ENCODE measurements at places on chromosomes 2 and 18.

GRCh38 chr18:5628512-5629255 is 84.9 kb upstream of the EPB41L3 start:
- peak; percentile 6 for DNase-seq

- DNase-seq: no peak
Measured at GRCh38 chr2:233438573-233439147, 84.4 kb downstream of the DGKD start.

GRCh38 chr2:12804091-12804856 is 87.5 kb downstream of the TRIB2 start:
- DNase-seq: no peak

DNA sequence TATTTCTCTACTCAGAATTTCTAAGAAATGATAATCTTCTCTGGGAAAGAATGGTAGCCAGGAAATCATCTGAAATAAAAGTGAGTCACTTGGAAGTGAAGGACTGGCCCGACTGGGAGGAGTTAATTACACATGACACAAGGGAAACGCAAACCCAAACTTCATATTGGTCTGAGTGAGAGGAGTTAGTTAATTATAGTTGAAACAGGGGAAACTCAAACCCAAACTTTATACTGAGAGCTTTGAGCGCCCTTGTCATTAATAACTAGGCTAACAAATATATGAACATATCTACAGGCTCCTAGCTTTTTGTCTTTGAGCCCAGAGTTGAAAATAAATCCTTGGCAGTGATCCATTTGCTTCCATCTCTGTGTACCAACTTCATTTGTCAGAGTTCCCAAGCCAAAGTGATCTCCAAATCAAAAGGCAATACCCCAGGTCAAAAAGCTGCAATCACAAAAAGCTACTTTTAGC is 187.8 kb upstream of the COL3A1 start:
- DNase-seq: no peak

GRCh38 chr2:96537734-96538486 is 1.4 kb downstream of the ARID5A start:
- peak; percentile 60 for DNase-seq

DNA sequence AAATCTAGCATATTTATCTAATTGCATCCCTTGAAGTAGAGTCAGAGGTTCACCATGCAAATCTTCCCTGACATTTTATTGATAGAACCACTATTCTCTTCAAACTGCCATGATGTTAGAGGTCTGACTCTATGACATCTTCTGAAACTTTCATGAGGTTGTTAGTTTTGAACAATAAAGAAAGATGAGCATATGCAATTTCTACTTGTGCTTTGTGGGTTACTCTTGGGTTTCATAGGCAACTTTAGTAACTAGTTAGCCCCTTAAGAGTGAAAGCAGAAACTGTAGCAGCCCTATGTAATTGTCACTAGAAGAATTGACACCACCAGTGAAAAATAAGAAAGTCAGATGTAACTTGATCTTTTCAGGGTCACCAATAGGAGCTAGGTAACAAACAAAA is 53.1 kb upstream of the ZEB2 start:
- no peak for DNase-seq

DNA sequence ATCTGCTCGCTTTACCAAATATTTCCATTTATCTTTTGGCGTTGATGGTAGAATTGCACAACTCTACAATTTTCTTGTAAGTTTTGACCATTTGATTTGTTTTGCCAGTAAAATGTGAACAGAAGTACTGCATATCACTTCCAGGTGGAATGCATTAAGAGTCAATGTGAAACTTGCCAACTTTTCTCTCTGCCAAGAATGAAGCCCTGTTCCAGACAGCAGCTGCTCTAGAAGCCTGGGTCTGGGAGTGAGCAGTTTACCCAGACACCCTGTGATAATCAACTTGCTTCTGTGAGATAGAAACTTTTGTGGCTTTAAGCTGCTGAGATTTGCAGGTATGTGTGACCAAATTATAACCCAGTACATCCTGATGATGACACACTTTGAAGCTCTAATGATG is 115.9 kb upstream of the SYT4 start:
- no peak for DNase-seq

DNA sequence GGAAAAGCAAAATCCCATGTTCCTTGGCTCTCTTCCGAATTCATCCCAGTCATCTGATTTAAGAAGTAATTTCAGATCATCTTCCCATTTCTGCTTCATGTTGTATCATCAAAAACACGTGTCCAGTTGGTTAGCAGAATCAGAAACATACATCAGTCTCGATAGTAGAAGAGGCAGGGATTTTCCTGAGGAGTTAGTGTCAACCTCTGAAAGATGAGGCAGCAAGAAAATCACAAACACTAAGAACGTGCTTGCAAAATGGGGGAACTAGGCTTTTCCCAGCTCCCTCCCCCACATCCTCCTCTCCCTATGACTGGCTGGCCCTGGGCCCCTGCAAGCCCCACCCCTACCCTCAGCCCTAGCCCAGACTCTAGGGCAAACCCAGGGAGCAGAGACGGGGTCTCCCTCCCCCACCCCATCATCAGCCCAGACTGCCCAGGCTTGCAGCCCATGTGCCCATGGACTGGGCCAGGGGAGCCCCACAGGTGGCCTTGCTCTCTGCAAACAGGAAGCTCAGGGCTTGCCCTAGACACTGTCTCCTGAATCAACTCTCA is 161.0 kb upstream of the ID2 start:
- peak; percentile 45 for DNase-seq

- no peak for DNase-seq
Measured at GRCh38 chr2:48525269-48525943, 4.5 kb upstream of the STON1 start.

DNA sequence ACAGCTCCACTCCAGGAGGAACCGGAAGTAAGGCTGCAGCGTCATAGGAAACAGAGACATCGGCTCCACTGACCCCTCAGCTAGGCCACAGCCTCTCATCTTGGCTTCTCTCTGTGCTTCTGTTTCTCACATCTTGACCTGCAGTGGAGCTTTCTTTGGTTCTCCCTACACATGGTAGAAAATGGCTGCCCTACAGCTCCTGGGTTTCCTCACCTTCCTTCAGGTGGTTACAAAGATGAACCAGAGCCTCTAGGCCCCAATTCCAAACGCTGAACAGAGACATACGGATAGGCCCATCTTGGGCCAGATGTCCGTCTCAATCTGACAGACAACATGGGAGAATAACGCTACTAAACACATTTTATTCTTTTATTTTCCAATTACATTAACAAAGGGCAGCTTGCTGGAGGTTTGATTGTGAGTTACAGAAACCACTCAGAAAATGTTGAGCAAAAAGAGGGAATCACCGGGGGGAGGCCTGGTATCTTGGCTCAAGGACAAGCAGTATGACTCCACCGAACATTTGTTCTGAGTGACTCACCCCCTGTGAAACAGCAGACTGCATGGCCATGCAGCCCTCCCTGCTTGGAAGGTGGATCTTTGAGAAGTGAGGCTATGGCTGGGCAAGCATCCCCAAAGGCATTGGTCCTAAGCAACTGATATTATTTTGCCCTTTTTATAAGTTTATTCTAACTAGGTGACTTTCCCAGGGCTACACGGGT is 303.5 kb downstream of the CDCA7 start:
- DNase-seq: no peak

GRCh38 chr2:157509744-157510143 is 65.9 kb upstream of the CYTIP start:
- no peak for DNase-seq

Measured in activated T-cell treated with anti-CD3 and anti-CD28 coated beads, Interleukin-2, amount 50 U/mL, for 72 hours (primary cell).